Neuronal stem cell (in vitro differentiated cells): ENCODE measurements at places on chromosomes 1 and 21.

DNA sequence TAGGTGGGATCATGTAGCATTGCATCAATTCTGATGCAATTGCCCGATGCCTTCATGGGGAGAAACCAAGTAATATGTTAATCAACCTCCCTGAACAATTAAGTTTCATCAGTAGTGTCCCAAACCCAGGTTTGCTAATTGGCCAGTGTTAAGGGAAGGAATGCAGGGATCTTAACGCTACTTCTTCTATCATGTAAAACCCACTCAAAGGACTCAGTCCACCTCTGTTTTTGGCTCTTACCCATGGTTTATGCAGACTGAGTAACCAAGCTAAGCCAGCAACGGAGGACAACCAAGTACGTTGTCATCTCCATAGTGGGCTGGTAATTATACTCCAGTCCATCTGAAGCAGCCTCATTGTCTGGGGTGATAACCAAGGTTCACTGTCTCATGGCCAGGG lies 203.0 kb upstream of the FMN2 start:
- DNase-seq, result no peak

DNA sequence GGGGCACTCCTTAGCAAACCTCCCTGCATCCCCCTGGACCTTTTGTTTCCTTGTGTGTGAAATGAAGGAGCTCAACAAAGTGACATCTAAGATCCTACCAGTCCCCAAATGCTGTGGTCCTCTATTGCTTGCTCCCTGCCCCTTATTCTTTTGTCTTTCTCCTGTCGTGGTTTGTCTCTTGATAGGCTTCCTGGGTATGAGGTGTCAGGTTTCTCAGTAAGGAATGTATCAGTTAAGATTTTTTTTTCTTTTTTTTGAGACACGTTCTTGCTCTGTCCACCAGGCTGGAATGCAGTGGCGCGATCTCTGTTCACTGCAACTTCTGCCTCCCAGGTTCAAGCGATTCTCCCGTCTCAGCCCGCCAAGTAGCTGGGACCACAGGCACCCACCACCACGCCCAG lies 16.8 kb downstream of the CNIH3 start:
- DNase-seq, result peak; percentile 29

- DNase-seq, result no peak
These were observed 115.3 kb upstream of the IFFO2 start for GRCh38 chr1:19071674-19072281.

- DNase-seq, result no peak
These were observed 160.7 kb upstream of the POU3F1 start for GRCh38 chr1:38207275-38207674.

GRCh38 chr1:28983091-28983490 lies 68.7 kb downstream of the EPB41 start:
- no peak for DNase-seq

- DNase-seq, result no peak
These were observed 253.5 kb upstream of the ADAMTS5 start for GRCh38 chr21:27220416-27220815.

GRCh38 chr1:39846796-39847195 lies 36.5 kb downstream of the TRIT1 start:
- DNase-seq, result no peak

- no peak for DNase-seq
These were observed 321.2 kb downstream of the HLX start for GRCh38 chr1:221200464-221200863.

DNA sequence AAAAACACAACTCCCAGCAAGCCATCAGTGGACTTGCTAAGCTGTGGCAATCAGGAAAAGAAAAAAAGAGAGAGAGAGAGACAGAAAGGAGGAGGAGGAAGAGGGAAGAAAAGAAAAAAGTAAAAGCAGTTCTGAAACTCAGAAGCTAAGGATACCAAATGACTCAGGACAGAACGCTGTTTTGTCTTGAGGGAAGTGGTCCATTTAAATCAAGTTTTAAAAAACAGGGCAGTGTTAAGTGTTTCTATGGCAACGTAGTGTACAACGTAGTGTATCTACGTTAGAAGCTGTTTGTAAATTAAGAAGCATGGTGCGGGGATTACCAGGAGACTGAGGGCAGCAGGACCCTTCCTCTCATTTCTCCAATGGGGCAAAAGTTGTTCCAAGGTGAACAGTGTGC lies 5.8 kb downstream of the ADORA3 start:
- no peak for DNase-seq

DNA sequence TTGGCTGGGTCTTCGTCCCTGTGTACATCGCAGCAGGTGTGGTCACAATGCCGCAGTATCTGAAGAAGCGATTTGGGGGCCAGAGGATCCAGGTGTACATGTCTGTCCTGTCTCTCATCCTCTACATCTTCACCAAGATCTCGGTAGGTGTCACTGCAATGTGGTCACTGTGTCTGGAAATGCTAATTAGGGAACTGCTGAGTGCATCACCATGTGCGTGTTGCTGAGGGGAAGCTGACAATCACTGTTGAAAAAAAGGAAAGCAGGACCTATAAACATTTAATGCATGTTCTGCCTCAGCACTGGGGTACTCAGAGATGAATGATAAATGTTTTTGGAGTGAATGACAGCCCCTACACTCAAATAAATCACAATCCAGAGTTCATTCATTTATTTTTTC lies 6.8 kb downstream of the SLC5A9 start:
- no peak for DNase-seq

GRCh38 chr1:212484701-212485570 lies 52.2 kb downstream of the NENF start:
- no peak for DNase-seq

GRCh38 chr1:86648255-86648654 lies 56.1 kb upstream of the SH3GLB1 start:
- no peak for DNase-seq

- DNase-seq, result no peak
These were observed 151.3 kb upstream of the PTGFR start for GRCh38 chr1:78339490-78339889.

DNA sequence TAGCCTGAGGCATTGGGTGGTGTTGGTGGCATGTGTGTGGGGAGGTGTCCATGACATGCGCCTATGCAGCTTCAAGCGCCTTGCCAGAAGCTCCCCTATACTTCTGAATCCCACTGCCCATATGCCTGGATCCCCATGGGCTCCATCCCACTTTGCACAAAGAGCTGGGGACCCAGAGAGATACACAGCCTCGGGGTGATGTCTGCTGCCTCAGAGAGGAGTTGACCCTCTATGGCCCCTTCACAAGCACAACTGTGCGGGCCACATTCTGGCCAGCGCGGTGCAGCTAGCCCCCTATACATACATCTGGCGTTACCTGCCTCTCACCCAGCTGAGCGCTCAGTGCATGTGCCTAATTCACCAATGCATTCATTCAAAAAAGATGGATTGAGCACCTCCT lies 9.6 kb upstream of the PTPRF start:
- DNase-seq, result no peak

- no peak for DNase-seq
These were observed 105.6 kb downstream of the PTPRU start for GRCh38 chr1:29341936-29342335.

- DNase-seq, result no peak
These were observed 283.8 kb downstream of the MRPL39 start for GRCh38 chr21:25323356-25323949.

- no peak for DNase-seq
These were observed 225.7 kb downstream of the KCNH1 start for GRCh38 chr1:210908257-210908656.

DNA sequence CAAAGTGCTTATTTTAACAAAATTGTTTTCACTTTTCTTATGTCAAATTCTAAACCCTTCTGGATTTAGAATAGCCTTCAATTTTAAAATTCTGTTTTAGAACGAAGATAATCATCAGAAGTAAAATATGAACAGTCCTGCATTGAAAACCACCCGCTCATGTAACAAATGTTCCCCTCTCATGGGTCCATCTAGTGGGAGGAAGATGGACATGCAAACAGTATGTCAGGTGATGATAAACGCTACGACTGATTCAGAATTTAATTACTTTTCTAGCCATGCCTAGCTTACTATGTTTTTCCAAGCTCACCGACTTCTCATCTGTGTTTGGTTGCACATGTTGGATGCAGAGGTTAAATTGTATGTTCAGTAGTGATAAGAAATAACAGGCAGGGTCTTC lies 23.5 kb downstream of the SOD1 start:
- DNase-seq, result no peak
